CD4-positive, alpha-beta T cell treated with Interleukin-4 for 4 hours (primary cell): ENCODE measurements at places on chromosomes 12 and 14.

DNA sequence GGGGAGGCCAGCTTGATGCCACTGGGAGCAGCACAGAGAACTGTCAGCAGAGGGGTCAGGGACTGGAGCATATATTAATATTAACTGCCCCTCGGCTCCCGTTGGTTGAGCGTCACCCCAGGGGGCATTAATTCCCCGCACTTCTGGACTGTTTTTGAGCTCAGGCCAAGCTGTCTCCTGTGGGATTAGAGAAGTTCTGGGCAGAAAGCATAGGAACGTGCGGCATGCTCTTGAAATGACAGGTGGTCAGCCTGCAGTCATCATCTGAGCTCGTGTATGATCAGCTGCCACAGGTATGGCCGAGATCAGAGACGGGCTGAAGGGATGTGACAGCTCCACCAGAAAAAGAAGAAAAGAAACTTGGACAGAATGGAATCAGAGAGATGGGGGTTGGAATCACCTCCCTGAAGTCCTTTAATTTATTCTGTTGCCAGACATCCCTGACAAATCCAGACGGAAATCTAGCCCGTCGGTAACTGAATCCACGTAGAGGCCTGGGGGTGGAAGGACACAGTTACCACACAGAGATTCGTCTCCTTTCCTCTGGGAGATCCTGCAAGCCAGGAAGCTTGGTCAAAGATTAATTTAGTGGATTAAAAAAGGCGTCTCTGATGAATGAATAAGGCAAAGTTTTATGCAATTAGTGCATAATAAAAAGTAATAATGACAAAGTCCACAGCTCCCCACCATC is 23.6 kb downstream of the NR1H4 start:
- no peak for DNase-seq

DNA sequence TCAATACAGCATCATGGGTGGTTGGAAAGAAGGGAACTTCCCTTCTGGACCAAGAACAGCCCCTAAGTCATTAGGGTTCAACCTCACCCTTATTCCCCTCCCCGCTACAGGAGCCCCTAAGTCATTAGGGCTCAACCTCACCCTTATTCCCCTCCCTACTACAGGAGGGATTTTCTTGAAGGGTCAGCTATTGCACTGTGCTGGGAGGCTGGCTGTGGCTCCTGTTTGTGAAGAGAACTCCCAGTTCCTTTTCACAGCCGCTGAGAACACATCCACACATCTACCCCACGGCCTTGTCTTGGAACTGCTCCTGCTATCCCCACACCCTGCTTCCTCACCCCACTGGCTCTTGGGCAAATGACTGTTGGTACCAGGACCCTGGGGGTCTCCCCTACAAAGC is 44.9 kb downstream of the ERH start:
- DNase-seq: no peak

DNA sequence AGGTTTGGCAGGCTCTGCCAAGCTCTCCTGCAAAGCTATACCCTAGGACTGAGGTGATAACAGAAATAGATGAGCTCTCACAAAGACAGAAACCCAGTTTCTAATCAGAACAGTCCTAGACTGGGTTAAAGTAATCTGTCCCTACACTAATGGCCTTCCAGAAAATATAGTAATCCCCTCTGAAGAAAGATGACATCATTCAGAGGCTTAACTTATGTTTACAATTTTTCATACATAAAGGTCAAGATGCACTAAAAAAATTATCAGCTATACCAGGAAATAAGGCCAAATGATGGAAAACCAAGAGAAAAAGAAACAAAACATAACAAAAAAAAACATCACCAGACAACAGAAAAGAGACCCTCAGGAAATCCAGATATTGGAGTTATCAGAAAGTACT is 4.9 kb upstream of the WASHC4 start:
- no peak for DNase-seq

GRCh38 chr14:34165847-34166350 is 215.0 kb upstream of the EGLN3 start:
- DNase-seq: no peak

GRCh38 chr14:65792208-65792905 is 379.8 kb downstream of the FUT8 start:
- DNase-seq: no peak

DNA sequence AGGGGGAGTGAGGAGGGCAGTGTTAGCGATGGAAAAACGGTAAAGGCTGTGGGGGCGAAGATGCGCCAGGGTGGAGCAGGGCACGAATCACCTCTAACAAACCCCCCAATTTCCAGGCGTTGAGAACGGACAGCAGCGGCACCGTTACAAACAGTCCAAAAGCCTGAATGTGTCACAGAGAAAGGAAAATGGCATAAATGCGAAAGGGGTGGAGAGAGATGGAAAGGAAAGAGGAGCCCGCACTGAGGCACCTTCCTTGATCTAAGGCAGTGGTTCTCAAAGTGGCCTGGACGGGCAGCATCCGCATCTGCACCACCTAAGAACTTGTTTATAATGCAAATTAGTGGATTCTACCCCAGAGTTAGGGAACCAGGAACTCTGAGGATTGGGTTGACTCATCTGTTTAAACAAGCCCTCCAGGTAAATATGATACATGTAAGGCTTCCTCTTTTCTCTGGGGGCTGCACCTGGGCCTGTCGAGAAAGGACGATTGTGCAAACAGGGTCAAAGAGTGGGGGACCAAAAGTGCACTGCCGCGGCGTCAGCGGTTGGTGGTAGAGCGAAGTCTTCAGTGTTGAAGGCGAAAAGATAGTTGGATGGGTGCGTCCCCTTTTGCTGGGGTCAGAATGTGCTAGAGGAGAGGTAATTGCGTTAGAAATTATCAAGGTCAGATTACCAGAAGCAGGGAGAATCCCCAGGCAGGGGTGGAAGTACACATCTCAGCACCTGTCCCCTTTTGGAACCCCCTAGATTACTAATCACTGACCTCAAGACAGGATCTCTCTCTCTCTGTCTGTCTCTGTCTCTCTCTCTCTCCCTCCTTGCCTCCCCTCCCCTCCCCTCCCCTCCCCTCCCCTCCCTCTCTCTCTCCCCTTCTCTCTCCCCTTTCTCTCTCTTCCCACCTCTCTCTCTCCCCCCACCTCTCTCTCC is 1.3 kb upstream of the KCNH5 start:
- DNase-seq: no peak

DNA sequence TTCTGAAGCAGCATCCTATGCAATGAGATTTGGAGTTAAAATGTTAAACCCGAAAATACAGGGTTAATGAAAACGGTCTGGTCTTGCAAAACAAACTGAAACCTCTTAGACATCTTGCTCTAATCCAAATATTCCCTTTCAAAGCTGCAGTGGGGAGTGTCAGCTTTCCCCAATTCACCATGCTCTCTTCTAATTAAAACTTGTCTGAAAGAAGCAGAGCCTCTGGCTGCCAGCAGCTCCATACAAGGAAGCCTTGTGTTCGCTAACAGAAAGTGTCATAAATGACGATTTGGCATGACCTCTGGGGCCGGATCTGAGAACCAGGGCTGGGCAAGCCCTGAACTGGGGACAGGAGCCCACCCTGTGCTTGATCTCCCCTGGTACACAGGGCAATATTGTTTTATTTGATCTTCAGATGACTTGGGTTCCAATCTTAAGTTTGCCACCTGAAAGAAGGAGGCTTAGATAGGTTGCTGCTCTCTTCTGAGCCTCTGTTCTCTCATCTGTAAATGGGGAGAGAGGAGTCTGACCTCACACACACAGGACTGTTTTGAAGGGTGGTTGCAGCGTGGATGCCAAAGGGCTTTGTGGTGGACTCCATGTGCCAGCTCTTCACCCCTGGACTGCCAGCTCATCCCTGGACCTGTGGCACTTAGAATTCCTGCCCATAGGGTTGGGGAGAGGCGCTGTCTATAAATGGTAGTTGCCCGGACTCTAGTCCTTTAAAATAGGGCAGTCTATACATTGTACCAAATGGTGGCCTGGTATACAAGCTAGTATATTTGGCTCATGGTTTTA is 7.8 kb downstream of the KMT5A start:
- DNase-seq: no peak

DNA sequence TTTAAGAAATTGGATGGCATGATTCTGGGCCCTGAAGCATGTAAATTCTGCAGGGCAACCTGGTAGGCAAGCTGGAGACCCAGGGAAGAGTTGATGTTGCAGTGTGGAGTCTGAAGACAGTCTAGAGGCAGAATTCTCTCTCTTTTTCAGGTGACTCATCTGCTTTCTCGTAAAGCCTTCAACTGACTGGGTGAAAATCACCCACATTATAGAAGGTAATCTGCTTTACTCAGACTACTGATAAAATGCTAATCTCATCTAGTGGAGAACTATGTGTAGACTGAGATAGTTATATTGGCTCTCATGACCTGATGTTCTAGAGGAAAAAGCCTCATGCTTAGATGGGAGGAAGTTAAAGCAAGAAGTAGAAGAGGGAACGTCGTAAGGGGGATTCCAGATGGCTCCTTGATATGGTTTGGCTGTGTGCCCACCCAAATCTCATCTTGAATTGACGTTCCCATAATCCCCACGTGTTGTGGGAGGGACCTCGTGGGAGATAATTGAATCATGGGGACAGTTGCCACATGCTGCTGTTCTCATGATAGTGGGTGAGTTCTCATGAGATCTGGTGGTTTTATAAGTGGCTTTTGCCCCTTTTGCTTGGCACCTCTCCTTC is 723.8 kb downstream of the BCL11B start:
- peak; percentile 6 for DNase-seq

DNA sequence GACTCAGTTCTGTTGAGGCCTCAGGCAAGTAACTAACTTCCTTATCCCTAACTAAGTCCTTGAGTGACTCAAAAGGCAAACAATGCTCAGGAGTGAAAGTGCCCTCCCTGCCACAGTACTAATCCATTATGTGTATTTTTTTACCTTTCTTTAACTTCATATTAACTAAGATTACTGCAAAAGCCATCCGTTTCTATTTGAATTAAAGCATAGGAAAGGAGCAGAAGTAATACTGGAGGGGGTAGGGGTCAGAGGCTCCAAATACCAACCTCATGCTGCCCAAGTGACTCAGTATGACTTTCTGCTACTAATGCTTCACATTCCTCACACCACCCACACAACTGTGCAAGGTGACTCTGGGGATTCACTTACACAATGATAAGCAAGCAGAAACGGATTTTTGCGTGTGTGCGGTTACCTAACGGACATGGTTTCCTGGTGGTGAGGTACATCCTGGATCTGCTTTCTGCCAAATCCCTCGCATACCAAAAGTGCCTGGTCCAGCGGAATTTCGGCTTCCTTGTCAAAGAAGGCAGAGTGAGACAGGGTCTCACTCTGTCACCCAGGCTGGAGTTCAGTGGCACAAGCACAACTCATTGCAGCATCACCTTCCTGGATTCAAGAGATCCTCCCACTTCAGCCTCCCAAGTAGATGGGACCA is 25.1 kb downstream of the MOK start:
- DNase-seq: no peak

- no peak for DNase-seq
Measured at GRCh38 chr12:124874188-124874587, 10.5 kb upstream of the SCARB1 start.

DNA sequence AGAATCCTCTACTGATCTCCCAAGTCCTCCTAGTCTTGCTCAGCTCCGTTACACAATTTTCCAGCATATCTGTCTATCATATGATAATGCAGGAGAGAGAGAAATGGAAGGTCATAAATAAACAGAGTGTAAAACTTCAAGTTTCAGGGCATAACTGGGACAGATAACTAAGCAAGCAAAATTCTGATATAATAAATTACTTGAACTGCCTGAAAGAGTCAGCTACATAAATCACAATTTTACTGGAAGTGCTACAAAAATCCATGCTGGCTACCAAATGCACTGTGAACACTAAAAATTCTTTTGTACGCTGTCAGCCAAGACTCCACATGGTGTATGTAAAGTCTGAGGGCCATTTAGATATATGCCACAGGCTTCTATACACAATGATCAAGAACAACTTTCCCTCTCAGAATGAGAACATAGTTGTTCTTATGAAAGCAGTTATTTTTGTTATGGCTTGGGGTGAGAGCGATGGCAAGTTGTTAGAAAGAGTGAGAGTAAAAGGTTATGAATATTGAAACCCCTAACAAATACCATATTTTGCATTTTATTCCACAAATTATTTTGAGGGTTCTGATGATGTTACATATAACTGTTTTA is 41.1 kb downstream of the GRIP1 start:
- DNase-seq: no peak

DNA sequence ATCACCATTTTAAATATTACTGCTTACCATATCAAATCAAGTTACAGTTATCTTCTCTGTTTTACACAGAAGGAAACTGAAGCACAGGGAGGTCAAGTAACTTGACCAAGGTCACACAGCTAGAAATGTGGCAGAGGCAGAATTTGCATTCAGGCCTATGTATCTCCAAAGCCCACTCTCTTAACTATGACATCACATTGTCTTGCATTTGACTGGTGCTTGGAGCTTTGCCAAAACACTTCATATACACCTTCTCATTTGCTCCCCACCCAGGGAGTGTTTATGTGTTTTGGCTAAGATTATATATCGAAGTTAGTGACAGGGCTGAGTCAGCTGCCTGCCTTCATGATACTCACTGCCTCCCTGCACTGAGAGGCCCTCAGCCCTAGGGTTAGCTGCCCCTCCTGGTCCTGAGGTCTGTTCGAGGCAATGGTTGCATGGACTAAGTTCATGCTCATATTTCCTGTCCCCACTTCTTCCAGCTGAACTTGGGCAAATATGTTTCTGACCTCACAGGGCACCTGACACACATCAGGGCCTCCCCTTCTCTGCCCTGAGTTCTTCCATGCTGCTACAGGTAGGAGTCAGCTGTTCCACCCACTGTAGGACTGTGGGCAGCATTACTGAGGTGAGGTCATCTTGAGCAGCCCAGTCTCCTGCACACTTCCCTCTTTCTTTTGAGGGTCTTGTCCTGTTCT is 1.8 kb downstream of the GALNT6 start:
- DNase-seq: peak; percentile 67

- no peak for DNase-seq
Measured at GRCh38 chr12:65666876-65667275, 157.4 kb upstream of the HMGA2 start.

DNA sequence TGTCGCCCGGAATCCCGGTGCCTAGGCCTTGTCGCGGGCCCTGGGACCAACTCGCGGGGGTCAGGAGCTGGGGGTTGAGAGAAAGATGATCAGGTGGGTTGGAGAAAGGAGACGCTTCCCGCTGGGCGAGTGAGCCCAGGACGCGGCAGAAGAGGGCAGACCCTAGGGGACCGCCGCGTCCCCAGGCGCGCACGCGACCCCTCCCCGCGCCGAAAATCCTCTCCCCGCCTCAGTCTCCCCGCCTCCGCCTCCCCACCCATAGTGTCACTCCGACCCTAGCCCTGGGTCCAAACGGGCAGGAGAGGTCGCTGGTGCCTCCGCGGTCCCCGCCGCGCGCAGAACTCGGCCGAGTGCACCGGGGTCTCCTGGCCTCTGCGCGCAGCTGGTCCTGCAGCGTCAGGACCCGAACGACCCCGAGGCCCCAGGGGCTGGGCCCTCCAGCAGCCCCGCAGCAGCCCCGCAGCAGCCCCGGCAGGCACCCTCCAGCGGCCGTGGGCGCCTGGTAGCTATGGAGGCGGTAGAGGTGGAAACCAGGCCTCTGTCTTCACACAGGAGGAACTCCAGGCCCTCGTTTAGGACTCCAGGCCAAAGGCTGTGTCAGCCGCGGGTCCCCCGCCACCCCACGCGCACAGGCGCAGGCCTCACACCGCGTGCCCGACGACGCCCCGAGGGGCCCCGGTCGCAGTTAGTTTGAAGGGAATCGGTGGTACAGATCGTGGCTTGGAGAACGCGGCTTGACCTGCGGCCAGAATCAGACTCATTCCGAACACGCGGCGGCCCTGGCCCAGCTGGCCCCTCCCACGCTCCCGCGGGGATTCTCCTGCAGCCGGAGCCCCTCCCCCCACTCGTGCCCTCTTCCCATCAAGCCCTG is 60.1 kb upstream of the EIF5 start:
- no peak for DNase-seq

- DNase-seq: no peak
Measured at GRCh38 chr12:91958816-91959215, 186.8 kb downstream of the BTG1 start.

GRCh38 chr12:106973545-106973944 is 13.4 kb downstream of the MTERF2 start:
- no peak for DNase-seq
